ENCODE measurements at places on chromosomes 1 and 21. TPM values are rescaled to one million over a fixed set of nuclear protein-coding genes. Genes with fewer than 3 reads are reported as not detected.
A peak's percentile ranks its signal among the peaks of the same experiment; 100 is the strongest.

The SLC25A34 gene
- 6.9 TPM for total RNA-seq

The CYYR1 gene
- total RNA-seq: 4.3 TPM

DNA sequence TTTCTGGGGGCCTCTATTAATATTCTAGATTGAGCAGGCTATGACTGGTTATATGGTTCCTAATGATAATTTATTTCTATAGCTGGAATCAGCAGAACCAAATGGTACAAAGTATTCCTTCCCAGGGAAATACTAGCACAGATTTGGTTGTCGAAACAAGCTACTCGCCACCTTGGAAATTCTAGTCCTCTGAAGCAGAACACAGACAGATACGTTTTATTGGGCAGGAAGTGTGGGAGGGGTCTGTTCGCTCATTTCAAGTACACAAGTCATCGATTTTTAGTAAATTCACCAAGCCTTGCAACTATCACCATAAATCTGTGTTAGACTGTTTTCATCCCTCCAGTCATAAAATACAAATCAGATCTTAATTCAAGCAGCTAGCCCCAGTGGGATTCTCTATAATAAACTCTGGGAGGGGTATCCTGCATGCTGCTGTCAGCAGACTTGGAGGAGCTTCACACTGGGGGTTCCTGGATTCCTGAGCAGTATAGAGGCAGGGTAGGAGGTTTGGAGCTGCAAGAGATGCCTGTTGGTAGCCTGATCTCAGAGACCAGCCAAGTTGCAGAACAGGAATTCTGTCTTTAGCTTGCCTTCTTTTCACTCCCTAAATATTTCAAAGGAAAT, 9.8 kb upstream of the GPR137B start:
- no peak overlapping the region for H3K4me3 ChIP-seq
- H3K36me3 ChIP-seq: no peaks in the 10 kb centered on the region
- no peaks in the 10 kb centered on the region for H3K27me3 ChIP-seq
- DNase-seq: no peak
- no peaks in the 10 kb centered on the region for H3K4me1 ChIP-seq

DNA sequence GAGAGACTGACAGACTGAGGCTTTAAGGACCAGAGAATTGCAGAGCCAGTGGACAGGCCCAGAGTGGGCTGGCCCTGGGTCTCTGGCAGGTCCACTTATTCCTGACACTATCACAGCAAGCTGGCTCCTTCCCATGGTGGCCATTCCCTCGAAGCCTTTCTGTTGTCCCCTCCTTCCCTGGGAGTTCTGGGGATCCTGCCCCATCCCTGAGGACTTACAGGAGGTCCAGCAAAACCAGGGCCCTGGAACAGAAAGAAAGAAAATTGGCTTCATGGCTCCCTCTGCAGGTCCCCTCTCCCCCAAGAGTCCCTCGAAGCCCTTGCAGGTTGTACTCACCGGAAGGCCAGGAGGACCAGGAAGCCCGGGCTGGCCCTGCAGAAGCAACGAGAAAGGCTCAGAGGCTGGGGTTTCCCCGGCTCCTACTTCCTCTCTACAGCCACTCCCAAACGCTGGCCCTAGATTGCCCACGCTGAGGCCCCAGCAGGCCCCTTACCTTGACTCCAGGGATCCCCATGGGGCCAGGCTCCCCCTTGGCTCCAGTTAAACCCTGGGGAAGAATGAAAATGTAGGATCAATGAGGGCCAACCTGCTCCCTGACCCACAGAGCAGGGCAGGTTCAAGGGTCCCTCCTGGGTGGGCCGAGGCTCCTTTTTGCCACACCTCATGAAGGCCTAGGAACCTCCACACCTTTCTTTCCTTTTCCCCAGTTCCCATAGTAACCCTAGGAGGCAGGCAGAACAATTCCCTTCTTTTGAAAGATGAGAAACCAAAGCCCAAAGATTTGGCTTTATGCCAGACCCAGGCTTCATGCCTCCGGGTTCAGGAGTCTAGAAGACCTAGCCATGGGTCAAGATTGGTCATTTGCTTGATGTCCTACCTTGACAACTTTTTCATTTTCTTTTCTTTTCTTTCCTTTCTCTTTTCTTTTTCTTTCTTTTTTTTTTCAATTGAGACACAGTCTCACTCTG, 4.6 kb downstream of the COL9A2 start:
- no peak overlapping the region for H3K27ac ChIP-seq
- DNase-seq: no peak
- no peak overlapping the region for H3K4me3 ChIP-seq
- no peaks in the 10 kb centered on the region for H3K36me3 ChIP-seq
- peaks cover 28% of the 10 kb centered on the region for H3K4me1 ChIP-seq

The RNU5D-1 gene
- not detected for total RNA-seq

The LDLRAD2 gene
- not detected for total RNA-seq

GRCh38 chr1:221780175-221780574, 38.3 kb upstream of the DUSP10 start:
- no peaks in the 10 kb centered on the region for H3K27me3 ChIP-seq
- DNase-seq: no peak
- H3K4me1 ChIP-seq: no peaks in the 10 kb centered on the region
- no peaks in the 10 kb centered on the region for H3K36me3 ChIP-seq
- H3K27ac ChIP-seq: no peak overlapping the region

The KCNJ9 gene
- total RNA-seq: not detected

DNA sequence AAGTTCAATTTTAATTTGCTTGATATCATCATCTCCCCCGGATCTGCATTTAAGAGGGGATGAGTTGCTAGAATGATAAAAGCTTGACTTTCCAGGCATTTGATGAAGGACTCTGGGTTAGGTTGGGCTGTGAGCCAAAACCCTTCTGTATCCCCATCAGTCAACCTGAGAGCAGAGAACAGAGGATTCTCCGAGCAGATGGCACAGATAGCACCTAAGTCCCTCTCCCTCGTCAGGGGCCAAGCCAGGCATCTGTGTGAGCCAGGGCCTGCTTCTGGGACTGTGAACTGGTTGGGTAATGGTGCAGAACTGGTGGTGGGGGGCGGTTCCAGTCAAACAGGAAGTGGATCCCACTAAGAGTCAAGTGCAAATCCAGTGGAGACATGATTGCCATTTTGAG, 205.8 kb downstream of the TNR start:
- no peaks in the 10 kb centered on the region for H3K27me3 ChIP-seq
- H3K36me3 ChIP-seq: no peaks in the 10 kb centered on the region
- no peak overlapping the region for H3K27ac ChIP-seq
- H3K4me3 ChIP-seq: no peak overlapping the region
- peaks cover 20% of the 10 kb centered on the region for H3K4me1 ChIP-seq

GRCh38 chr1:40339420-40340323, 22.6 kb upstream of the COL9A2 start:
- DNase-seq: no peak
- no peaks in the 10 kb centered on the region for H3K27me3 ChIP-seq
- H3K4me3 ChIP-seq: no peak overlapping the region
- peaks cover 10% of the 10 kb centered on the region for H3K4me1 ChIP-seq
- no peaks in the 10 kb centered on the region for H3K36me3 ChIP-seq

GRCh38 chr1:226660410-226661182, 78.5 kb downstream of the ITPKB start:
- peaks cover 82% of the 10 kb centered on the region for H3K4me1 ChIP-seq
- H3K27ac ChIP-seq: peak overlapping the region; percentile 34
- no peak for DNase-seq
- H3K4me3 ChIP-seq: no peak overlapping the region

GRCh38 chr1:153842006-153842471, 66.8 kb downstream of the SLC27A3 start:
- no peaks in the 10 kb centered on the region for H3K36me3 ChIP-seq
- DNase-seq: no peak
- no peak overlapping the region for H3K4me3 ChIP-seq
- H3K4me1 ChIP-seq: no peaks in the 10 kb centered on the region

The FCRL4 gene
- not detected for total RNA-seq

- peak within 1 kb of the TSS; percentile 99 for H3K27ac ChIP-seq
- no peaks in the 10 kb centered on the region for H3K36me3 ChIP-seq
- H3K27me3 ChIP-seq: no peaks in the 10 kb centered on the region
- peaks cover 34% of the 10 kb centered on the region for H3K4me1 ChIP-seq
- peak; percentile 88 for DNase-seq
- H3K4me3 ChIP-seq: peak within 1 kb of the TSS; percentile 86
Observed at GRCh38 chr1:85200463-85201339, at the start of gene SYDE2. SYDE2 (minus strand) TSS chr1:85201016; CDS start chr1:85200996, 20 bp downstream.

The TMEM269 gene
- total RNA-seq: not detected

DNA sequence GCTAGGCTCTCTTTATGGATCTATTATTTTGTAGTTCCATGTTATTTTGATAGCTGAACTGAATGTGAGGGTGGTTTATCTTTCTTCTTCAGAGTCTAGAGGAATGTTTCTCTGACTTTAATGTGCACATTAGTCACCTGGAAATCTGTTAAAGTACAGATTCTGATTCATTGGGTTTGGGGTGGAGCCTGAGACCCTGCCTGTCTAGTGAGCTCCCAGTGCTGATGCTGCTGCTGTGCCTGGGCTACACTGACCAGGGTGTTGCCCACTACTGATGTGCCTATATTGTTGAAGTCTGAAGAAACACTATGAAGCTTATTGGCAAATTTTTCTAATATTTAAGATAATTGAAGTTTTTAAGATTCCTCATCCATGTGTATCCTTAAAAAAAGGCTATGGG, 35.9 kb downstream of the CD46 start:
- H3K27ac ChIP-seq: no peak overlapping the region
- peaks cover 24% of the 10 kb centered on the region for H3K4me1 ChIP-seq
- peaks cover 8% of the 10 kb centered on the region for H3K36me3 ChIP-seq
- no peak for DNase-seq

- H3K27ac ChIP-seq: no peak overlapping the region
- no peaks in the 10 kb centered on the region for H3K36me3 ChIP-seq
- peaks cover 3% of the 10 kb centered on the region for H3K4me1 ChIP-seq
- DNase-seq: no peak
- no peak overlapping the region for H3K4me3 ChIP-seq
Observed at GRCh38 chr1:218459450-218459849, 114.3 kb downstream of the TGFB2 start.

Measured in body of pancreas (tissue), 4 donors.